Activated CD8-positive, alpha-beta memory T cell treated with anti-CD3 and anti-CD28 coated beads for 1 hour (primary cell): ENCODE measurements at places on chromosomes 16 and 17.

DNA sequence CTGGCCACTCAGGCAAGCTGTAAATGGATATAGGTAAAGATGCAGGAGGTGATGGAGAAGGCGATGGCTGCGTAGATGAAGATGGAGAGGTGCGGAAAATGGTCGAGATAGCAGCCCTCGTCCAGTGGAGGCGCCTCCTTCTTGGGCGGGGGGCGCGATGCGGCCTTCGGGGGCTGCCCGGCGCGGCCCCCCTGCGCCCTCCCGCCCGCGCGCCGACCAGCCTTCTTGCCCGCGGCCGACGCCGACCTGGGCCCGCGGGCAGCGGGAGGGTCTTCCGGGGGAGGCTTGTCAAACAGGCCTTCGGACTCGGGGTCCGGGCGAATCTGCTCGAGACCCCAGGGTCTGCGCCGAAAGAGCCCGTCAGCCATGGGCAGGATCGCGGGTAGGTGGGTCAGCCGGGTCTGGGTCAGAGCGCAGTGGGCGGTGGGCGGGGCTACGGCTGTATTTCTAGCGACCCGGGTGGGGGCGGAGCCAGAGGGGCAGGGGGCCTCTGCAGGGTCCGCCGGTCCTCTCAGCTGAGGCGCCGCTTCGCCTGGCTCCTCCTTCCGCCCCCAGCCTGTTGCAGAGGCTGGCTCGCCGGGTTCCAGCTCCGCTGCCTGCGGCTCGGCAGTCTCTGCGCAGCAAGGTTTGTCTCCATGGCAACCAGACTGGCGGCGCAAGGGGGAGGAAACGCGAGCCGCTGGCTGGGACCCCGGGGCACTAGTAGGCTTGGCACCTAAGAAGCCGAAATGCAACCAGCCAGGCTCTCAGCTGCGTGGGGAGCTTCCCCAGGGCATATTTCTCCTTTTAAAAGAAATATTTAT is 14.4 kb downstream of the MIS12 start:
- DNase-seq = peak; percentile 62

DNA sequence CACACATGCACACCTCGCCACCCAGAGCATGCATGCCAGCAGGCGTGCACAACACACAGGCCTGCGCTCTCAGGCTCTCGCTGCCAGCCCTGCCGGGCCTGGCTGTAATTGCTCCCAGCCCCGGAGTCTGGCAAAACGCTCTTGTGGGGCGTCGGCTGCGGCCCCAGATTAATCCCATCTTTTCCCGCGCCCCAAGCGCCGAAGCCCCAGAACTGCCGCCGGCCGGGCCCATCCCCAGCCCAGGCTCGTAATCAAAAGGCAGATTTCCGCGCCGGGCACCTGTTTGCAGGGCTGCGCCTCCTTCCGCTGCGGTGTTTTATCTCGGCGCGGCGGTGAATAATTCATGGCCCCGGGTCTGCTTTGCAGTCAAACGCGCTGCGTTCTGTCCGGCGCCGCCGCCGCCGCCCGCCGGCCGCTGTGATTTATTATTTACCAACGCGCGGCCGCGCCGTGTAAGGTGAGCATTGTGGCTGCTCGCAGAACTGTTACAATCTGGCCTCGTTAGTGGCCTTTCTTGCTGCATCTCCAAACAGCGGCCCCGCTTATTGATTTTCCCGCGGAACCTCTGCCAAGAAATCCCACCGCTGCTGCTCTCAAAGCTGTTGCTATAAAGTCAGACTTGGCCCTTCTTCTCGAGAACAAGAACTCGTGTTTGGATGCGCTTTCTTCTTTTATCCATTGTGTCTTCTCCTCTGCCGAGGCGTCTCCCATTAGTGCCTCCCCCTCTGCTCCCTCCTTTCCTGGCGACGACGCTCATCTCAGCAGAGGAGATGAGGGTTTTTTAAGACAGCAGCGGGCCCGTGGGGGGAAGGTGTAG is 126.1 kb downstream of the IRX5 start:
- DNase-seq = no peak

GRCh38 chr17:12104831-12105230 is 84.2 kb downstream of the MAP2K4 start:
- no peak for DNase-seq

- no peak for DNase-seq
Observed at GRCh38 chr16:54027558-54027957, 259.0 kb downstream of the IRX3 start.

DNA sequence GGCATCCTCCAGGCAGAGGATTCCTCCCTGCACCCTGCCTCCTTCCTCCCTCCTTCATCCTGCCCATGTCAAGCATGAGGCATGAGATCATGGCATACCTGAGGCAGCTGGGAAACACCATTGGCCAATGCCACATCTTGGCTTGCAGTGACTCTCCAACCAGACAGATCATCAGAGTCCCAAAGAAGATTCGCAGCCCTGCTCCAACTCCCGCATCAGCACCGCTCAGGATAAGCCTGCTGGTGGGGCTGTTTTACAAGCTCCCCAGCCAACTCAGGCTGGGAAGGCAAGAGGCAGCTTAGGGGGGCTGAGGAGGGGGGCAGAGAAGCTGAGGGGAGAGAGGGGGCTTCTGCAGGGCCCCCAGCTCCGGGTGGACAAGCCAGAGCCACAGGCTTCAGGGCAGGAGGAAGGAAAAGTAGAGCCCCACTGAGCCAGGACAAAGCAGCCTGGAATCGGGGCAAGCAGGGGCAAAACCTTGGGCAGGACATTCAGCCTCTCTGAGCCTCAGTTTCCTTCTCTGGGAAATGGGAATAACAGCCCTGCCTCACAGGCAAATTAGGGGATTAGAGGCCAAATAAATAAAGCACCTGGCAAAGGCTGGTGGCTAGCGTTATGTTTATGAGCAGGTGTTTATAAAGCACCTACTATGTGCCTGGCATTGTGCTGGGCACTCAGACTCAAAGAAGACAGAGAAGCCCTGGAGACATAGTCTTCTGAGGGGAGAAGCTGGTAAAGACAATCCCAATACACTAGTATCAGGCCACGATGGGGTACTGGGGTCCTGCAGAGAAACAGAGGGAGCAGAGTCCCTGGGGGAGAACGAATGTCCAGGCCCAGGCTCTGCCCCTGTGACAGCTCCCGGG is 88.1 kb downstream of the GOSR1 start:
- no peak for DNase-seq

DNA sequence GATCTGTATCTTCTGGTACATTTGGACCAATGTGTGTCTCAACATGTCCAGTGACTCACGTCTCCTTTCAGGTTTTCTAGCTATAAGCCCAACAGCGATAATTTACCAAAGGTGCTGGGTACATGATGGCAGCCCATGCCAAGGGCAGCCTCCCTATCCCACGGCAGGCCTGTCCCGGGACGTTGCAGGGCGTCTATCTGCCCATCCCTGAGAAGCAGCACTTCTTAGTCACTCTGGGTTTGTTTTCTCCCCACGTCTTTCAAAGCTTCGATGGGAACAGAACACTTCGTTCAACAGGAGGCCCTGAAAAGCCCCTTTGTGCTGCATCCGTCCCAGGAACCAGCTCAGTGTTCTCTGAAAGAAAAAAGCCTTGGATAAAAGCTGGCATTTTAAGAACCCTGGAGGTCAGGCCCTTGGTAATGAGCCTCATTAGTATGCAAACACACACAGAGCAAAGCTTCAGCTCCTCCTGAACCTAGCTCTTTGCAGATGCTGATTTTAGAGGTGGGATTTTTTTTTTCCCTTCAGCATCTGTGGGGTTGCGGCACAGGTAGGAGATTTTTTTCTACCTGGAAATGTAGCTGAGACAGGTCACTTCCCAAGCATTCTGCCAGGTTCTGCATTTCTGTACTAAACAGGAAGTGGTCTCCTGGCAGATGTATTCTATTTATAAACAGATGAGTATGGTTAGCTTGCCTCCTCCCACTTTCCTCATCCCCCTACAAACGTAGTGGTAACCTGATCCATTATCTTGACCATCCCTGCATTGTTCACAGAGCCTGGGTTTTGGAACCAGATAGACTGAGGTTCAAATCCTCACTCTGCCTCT is 17.5 kb upstream of the MT4 start:
- no peak for DNase-seq

DNA sequence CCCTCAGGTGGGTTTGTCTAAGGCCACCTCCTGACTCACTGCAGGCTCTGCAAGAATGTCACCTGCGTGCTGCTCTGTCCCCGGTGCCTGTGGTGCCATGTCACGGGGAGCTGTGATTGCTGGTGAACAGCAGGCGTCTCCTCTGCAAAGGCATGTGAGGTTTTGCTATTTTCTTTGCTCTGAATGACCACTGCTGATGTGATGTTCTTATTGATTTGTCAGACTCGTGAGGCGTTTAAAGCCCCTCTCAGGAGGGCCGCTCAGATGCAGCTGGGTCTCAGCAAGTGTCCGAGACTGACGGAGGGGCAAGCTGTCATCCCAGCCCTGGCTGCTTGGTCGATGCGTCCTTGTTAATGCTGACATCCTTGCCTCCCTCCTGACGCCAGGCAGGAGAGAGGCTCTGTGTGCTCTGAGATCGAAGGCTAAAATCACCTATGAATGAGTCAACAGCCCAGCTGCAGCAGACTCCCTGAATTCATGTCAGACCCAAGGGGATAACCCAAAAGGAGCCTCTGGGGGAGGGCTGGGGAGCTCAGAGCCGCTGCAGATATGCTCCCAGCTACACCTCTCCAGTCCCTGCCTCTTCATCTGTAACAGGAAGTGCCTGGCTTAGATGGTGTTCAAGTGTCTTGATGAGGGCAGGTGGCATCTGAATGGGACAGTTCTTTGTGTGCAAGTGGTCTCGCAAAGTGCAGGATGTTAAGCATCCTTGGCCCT is 11.8 kb upstream of the PEMT start:
- no peak for DNase-seq

- DNase-seq = no peak
Observed at GRCh38 chr17:65254166-65254565, 117.0 kb downstream of the RGS9 start.

DNA sequence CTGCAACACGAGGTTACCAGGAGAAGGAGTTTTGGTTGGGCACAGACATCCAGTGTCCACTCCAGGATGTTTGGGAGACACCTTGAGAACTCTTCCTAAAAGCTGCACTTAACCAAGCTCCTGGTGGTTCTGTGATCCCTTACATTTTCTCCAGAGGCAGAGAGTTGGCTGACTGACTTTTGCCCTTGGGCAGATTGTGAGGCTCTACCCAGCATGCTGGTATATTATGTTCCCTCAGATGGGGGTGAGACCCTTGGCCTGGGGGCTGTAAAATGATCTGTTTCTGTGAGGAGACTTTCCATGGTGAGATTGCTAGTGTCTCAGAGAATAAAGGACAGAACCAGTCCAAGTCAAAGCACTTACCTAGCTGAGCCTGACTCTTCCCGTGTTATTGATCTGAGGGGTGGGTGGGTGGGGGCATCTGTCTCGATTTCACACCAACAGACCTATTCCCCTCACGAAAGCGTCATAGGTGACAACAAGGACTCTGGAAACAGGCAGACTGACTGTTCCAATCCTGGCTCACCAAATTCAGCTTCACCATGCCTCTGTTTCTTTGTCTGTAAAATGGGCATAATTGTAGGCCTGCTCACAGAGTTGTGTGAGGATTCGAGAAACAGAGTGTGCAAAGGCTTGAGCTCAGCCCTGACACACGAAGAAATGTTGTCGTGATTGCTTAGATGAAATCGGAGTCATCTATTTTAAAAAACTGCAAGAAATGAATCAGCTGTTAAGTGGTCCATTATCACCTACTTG is 12.2 kb downstream of the USB1 start:
- no peak for DNase-seq

DNA sequence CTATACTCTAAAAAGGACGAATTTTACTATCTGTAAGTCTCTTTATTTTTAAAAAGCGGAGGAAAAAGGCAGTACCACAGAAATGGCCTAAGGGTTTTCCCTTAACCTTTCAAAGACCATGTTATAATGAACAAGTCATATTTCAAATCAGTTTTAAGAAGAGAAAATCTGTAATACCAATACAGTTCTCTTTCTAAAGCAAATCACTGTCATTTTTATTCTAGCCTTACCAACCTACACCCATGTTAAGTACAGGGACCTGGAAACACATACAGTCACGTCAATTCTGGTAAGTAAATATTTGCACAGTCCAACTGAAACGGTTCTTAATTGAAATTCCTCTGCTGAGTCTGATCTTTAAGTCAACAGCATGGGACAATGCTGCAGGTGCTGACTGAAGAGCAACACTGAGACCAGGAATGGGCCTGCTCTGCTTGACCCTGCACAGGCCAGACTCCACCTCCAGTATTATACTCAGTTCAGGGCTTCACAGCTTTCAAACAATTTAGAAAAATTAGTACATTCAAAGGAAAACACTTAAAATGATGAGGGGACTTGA is 20.2 kb downstream of the MBTPS1 start:
- DNase-seq = no peak

DNA sequence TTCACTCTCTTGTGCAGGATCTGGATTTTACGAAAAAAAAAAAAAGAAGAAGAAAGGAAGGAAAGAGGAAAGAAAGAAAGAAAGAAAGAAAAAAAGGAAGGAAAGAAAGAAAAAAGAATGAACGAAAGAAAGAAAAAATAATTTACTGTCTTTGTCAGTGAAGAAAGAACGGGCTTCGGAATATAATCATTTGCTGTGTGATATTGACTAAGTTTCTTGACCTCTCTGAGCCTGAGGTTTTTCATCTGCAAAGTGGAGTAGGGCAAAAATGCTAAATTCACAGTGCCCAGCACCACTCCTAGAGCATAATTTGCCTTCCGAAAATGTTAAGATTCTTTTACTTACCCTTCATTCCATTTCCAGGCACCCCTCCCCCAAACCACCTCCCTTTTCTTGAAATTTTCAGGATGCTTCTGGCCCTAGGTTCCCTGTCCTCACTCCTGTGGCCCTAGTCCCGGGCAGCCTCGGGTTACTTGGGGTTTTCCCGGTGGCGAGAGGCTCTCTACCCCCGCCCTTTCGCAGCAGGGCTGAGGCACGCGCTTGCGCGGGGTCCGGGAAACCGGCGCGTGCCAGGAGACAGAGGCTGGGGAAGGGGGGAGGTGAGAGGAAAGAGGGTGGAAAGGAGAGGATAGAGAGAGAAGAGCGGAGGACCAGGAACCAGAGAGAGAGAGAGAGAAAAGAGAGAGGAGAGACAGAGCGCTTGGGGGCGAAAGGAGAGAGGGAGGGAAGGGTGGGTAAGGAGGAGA is at the start of gene CNTNAP1:
CNTNAP1 (plus strand) TSS at position 556 of the 746 bp plus-strand sequence. CDS start 299 bp downstream, outside the sequence.
- DNase-seq = no peak

DNA sequence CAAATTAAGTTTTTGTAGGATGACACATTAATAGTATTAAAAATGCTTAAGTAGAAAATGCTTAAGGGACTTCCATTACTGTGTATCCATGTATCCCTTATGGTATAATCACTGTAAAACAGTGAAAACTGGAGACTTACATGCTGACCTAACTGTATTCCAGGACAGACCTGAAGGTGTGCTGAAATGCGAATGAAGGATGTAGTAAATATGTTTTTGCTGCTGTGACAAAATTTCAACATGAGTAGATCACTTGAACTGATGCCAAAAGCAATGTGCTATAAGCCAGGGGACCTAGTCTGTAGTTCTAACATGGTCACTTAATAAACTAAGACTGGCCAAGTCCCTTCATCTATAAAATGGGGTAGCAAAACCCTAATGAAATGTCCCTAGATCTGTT is 142.0 kb upstream of the CORO6 start:
- no peak for DNase-seq

- no peak for DNase-seq
Observed at GRCh38 chr16:85861095-85861825, 37.7 kb upstream of the IRF8 start.

GRCh38 chr16:57947261-57947660 is 23.7 kb downstream of the CNGB1 start:
- DNase-seq = no peak

- DNase-seq = no peak
Observed at GRCh38 chr17:64117981-64118979, 11.7 kb downstream of the ERN1 start.

- DNase-seq = no peak
Observed at GRCh38 chr17:6427279-6427781, 7.6 kb downstream of the AIPL1 start.

GRCh38 chr17:69245617-69246016 is 17.0 kb upstream of the ABCA10 start:
- DNase-seq = no peak
